ENCODE measurements at places on chromosomes 1 and 21. TPM values are rescaled to one million over a fixed set of nuclear protein-coding genes. Genes with fewer than 3 reads are reported as not detected.

Gene C4BPA
- 0.67 TPM for total RNA-seq

Gene CCDC18
- total RNA-seq: 7.6 TPM

Gene EPHX1
- 203 TPM for total RNA-seq

Gene RIPPLY3
- 0.55 TPM for total RNA-seq

Gene PKNOX1
- 6.6 TPM for total RNA-seq

Gene CNR2
- total RNA-seq: not detected

Gene TAL1
- 0.02 TPM for total RNA-seq

Gene TTC13
- total RNA-seq: 10.0 TPM

Gene UTP11
- 51.5 TPM for total RNA-seq

Gene CLDN19
- total RNA-seq: not detected

Gene FCRL6
- total RNA-seq: not detected

Gene USP48
- 18.0 TPM for total RNA-seq

Gene C1orf122
- 43.2 TPM for total RNA-seq

Gene IL20
- total RNA-seq: not detected

Gene DBT
- 4.7 TPM for total RNA-seq

Gene FMOD
- total RNA-seq: 0.02 TPM

Gene KCNK2
- total RNA-seq: not detected

Gene CDCA8
- 44.5 TPM for total RNA-seq

Gene F3
- 14.1 TPM for total RNA-seq
